ENCODE measurements at places on chromosomes 5 and 9.

DNA sequence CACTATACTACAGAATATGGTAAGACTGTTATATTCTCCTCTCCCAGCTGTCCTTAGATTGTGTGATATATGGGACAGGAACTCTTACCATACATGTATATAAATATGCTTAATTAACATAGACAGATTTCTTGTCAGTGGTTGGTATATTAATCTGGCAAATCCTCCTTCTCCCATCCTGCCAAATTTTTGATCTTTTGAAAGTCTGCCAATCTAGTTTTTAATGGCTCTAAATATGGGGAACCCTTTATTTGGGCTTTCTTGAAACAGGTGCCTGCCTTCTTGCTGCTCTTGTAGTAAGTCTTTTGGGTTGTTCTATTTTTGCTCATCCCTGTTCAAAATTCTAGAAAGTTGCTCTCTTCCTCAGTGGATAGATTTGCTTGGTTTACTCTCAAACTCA is 63.5 kb downstream of the SPATA31D1 start:
- no peak for DNase-seq

DNA sequence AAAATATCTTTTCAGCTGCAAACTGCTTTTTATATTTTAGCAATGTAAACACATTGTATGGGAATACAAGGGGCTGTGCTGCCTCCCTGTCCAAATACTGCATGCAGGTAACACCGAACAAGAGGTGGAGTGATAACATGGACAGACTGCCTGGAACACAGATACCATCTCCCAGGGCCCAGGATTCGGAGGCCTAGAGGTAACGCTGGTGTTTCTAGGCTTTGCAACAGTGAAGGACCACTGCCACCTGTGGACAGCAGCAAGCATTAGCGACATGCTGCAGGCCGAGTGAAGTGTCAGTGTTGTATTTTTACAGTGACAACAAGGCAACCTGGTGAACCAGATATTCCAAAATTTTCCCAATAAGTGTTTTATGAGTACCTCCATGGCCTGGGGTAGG is 379.1 kb downstream of the DMRT2 start:
- DNase-seq, result peak; percentile 28

DNA sequence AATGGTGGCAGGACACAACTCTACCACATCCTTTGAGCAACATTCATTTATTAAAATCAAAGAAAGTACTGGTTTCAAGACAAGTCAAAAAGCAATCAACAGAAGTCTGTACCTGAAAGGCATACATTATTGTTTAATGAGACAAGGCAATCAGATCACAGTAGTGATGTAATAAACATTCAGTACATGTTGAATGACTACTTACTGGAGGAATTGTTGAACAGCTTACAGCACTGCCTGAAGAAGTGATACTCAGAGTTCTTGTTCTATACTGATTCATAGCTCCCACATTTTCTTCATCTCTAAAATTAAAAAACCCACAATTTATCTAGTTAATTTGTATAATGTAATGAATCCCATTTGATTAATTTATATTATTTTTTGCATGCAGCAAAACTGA is 18.2 kb downstream of the RIOK2 start:
- no peak for DNase-seq

- DNase-seq, result no peak
Observed at GRCh38 chr5:54997081-54997480, 11.7 kb upstream of the ESM1 start.

DNA sequence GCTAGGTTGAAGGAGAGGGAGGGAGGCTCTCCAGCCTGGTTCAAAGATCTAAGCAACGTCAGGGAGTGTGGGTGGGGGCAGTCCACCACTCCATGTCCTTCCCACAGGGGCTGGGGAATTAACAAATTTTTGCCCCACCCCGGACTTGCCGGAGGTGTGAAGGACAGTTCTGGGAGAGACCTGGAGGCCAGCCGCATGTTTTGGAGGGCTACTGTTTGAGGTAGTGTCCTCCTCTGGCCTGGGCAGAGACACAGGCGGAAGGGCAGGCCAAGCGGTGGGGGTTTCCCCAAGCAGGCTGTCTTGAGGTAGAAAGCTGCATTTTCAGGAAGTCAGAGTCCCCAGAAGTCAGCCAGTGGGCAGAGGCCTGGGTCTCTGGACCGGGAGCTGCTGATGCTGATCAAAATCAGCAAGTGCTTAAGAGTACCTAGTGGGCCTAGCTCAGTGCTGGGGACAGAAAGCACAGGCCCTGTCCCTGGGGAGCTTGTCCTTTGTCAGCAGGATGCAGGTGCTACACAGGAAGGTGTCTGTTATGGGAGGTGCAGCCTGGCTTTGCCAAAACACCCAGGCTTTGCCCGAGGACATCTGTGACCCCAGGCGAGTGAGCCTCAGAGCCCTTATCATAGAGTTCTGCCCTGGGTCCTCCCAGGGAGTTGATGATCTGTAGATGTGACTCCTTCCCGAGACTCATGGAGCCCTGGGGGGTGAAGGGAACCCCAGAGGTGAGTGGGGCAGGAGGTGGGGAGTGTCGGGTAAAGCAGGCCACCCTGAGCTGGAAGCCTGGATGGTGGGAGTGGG is 18.5 kb downstream of the JADE2 start:
- DNase-seq, result peak; percentile 69

DNA sequence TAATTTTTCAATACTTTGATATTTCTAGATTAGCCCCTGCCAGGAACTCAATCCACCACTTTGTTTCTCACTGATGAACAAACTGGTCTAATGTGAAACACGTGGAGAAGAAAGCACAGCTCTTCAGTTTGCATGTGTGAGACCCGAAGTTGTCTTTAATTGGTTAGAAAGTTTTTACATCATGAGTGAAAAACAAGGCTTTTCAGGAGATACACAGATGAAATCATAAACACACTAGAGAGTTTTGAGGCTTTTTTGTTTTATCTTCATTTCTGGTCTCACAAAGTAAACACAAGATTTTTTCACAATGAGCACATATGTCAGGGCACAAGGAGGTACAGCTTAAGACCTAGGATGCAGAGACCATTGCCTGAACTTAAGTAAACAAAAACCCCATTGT is 84.5 kb upstream of the MOCS2 start:
- DNase-seq, result no peak

DNA sequence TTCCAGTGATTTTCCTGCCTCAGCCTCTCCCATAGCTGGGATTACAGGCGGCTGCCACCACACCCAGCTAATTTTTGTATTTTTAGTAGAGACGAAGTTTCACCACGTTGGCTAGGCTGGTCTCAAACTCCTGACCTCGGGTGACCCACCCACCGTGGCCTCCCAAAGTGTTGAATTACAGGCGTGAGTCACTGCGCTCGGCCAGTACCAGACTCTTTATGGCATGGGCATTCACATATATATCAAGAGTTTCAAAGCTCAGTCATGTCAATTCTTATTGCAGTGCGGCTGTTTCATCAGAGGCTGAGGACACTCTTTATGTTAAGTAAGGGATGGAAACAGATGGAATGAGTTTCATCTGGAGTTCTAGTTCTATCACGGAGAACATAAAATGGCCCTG is 315.2 kb upstream of the CDH6 start:
- DNase-seq, result no peak

DNA sequence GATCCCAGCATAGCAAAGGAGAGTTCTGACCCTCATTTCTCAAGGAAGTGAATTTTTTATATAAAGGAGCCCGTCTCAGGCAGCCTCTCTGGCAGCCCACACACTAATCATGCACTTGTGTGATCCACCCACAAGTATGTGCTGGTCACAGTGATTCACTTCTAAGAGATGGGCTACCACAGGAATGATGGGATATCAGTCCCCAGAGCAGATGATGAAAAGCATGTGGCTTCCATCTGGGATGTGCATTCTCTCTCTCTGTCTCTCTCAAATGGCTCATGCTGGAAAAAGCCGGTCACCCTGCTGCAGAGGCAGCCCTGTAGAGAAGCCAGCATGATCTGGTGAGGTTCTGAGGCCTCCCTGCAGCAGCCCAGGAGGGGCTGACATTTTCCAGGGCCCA is 74.2 kb upstream of the ADCY2 start:
- no peak for DNase-seq

- DNase-seq, result no peak
Observed at GRCh38 chr5:68522863-68523262, 307.3 kb downstream of the PIK3R1 start.

DNA sequence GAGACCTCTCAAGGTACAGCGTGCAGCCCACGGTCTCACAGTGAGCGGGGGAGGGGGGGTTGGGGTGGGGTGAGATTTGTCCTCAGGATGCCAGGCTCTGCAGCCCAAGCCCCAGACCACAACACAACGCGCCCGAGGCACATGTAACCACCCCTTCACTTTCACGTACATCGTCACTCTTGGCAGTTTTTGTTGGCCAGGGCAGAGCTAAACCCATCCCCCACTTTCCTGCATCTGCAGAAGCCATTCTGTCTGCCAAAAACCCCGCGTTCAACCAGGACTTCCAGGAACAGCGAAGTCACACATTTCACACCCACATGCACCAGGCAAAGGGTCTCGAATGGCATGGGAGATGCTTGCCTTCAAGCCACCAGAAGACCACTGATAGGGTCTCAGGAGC is 9.4 kb upstream of the SMIM23 start:
- no peak for DNase-seq

DNA sequence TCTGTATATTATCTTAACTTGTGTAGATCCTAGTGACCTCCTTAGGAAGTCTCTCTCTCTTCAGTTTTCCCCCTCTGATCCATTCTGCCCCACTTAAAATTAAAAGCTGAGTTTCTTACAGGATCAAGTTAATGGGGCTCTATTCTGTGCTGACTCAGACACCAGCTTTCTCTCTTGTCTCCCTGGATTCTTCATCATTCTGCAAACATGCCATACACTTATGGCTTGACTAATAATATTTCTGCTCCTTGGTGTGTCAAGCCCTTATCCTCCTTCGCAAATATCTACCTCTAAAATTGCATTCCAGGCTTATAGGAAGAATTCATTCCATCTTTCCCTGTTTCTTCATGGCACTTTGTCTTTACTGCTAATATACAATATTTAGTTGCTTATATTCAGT is 18.1 kb downstream of the LRRC70 start:
- DNase-seq, result no peak

DNA sequence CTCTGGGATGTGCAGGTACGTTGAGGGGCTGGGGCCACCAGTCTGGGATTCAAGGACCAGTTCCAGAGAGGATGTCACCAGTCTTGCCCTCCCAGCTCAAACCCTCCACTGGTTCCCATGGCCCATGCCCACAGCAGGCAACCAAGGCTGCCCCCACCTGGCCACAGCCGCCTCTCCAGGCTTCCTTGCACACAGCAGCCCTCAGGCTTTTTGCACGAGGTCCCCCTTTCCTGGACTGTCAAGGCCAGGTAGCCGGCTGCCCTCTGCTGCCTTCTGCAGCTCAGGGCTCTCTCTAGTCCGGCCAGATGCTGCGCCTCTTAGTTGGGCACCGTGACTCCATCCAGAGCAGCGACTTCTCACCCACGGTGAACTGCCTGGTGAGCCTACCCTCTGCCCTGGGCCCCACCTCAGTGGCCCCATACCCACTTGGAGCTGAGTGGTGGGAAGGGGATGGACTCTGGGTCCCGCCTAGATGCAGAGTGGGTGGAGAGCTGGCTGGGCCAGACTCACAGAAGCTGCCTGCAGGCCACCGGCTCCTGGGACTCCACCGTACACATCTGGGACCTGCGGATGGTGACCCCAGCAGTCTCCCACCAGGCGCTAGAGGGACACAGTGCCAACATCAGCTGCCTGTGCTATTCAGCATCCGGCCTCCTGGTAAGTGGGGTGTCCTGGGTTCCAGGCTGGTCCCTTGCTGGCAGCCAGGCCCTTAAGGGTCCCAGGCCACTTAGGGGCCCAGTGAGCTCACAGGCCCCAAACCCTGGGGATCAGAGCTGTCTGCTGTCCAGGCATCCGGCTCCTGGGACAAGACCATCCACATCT is 2.9 kb downstream of the WDR38 start:
- DNase-seq, result no peak

GRCh38 chr5:157571357-157571827 is 4.2 kb downstream of the ADAM19 start:
- DNase-seq, result no peak
